Activated T-helper 17 cell treated with anti-CD3 and anti-CD28 coated beads, Interleukin-2, amount 50 U/mL, for 72 hours (primary cell): ENCODE measurements at places on chromosomes 7 and 10.

DNA sequence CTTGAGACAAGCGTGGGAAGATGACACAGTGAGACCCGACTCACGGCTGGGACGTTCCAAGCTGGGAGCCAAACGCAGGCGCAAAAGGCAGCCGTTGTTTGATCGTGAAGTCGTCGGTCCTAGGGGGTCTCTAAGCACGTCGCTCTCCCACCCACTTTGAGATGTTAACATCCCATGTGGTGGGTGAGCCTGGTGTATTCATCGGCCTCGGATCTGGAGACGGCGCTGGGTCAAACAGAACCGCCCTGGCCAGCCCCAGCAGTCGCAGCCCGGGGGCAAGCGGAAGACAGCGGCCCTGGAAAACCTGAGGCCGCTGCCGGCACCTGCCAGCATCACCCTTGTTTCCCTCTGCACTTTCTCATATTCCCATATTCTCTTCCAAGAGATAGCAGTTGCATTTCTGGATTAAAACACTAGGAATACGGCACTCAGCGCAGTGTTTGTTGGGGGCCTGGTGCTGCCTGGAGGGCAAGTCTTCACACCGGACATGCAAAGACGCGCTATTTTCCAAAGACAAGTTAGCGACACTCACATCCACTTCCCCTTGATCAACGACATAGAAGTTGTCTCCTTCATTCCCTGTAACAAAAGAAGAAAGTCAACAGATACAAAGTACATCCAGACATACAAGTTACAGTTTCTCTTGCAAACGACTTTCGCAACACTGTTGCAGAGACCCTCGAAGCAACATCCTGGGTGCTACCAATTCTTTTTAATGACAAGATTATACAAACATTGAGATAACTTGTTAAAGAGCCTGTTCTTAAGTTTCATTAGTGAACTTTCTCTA is 86.2 kb upstream of the PDGFA start:
- no peak for ATAC-seq
- no peaks in the 10 kb centered on the region for H3K27me3 ChIP-seq
- peak overlapping the region; percentile 100 for H3K27ac ChIP-seq
- peaks cover 62% of the 10 kb centered on the region for H3K36me3 ChIP-seq
- peaks cover 16% of the 10 kb centered on the region for H3K4me1 ChIP-seq

- no peaks in the 10 kb centered on the region for H3K27me3 ChIP-seq
These were observed 67.9 kb upstream of the PRKCQ start for GRCh38 chr10:6647811-6648526.

GRCh38 chr7:93228302-93228701 is 2.0 kb upstream of the HEPACAM2 start:
- H3K36me3 ChIP-seq = no peaks in the 10 kb centered on the region
- H3K27me3 ChIP-seq = no peaks in the 10 kb centered on the region
- no peak overlapping the region for H3K27ac ChIP-seq
- H3K4me3 ChIP-seq = no peak overlapping the region

GRCh38 chr7:140061607-140061930 is 1.2 kb downstream of the PARP12 start:
- peaks cover 32% of the 10 kb centered on the region for H3K4me1 ChIP-seq
- H3K27ac ChIP-seq = peak overlapping the region; percentile 44
- ATAC-seq = no peak
- no peaks in the 10 kb centered on the region for H3K27me3 ChIP-seq

DNA sequence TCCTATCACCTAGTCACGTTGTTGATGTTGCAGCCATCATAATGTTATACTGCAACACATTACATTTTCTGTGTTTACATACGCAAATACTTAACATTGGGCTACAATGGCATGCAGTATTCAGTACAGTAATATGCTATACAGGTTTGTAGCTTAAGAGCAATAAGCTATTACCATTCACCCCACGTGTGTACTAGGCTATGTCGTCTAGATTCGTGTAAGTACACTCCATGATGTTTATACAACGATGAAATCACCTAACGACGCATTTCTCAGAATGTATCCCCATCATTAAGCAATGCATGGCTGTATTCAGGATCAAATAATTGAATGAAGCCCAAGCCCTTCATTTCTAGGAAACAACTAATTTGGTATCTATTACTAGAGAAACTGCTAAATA is 43.4 kb upstream of the C1GALT1 start:
- no peaks in the 10 kb centered on the region for H3K36me3 ChIP-seq
- ATAC-seq = no peak
- no peaks in the 10 kb centered on the region for H3K27me3 ChIP-seq
- no peak overlapping the region for H3K27ac ChIP-seq
- H3K4me1 ChIP-seq = no peaks in the 10 kb centered on the region

- no peaks in the 10 kb centered on the region for H3K36me3 ChIP-seq
- no peak overlapping the region for H3K4me3 ChIP-seq
- no peak for ATAC-seq
- H3K4me1 ChIP-seq = no peaks in the 10 kb centered on the region
- no peak overlapping the region for H3K27ac ChIP-seq
These were observed 650.5 kb upstream of the SORCS1 start for GRCh38 chr10:107814865-107815487.

DNA sequence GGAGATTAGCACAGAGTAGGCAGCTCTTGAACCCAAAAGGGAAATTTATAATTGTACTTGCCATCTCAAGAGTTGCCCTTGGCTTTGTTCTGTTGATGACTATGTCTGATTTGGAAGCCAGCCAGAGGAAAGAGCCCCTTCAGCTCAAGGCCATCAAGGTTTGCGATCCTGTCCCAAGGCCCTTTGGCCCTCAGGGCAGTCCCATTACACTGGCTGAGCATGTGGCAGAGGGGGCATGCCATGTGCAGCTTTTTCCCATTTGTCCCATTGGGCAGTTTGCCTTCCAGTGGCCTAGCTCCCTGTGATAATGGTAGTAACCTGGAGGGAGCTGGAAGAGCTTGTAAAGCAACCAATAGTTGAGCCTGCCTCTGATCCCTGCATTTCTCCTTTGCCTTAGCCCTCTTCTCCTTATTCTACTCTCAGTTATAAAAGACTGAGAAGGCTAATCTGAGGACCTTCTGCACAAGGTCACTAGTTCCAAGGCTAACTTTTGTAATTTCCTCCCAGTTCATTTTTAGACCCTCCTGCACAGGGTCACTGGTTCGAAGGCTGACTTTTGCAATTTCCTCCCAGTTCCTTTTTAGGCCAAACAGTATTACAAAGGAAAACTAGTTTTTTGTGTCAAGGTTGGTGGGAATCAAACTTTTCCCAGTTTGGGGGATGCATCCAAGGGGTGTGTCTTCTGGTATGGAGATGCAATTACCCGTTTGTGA is 31.0 kb upstream of the ARHGAP12 start:
- H3K36me3 ChIP-seq = no peaks in the 10 kb centered on the region
- H3K4me1 ChIP-seq = no peaks in the 10 kb centered on the region
- no peaks in the 10 kb centered on the region for H3K27me3 ChIP-seq
- H3K4me3 ChIP-seq = no peak overlapping the region

GRCh38 chr7:1713502-1714484 is 43.7 kb downstream of the ELFN1 start:
- H3K27me3 ChIP-seq = peaks cover 3% of the 10 kb centered on the region
- no peaks in the 10 kb centered on the region for H3K36me3 ChIP-seq
- no peak overlapping the region for H3K4me3 ChIP-seq
- ATAC-seq = no peak
- H3K27ac ChIP-seq = no peak overlapping the region

DNA sequence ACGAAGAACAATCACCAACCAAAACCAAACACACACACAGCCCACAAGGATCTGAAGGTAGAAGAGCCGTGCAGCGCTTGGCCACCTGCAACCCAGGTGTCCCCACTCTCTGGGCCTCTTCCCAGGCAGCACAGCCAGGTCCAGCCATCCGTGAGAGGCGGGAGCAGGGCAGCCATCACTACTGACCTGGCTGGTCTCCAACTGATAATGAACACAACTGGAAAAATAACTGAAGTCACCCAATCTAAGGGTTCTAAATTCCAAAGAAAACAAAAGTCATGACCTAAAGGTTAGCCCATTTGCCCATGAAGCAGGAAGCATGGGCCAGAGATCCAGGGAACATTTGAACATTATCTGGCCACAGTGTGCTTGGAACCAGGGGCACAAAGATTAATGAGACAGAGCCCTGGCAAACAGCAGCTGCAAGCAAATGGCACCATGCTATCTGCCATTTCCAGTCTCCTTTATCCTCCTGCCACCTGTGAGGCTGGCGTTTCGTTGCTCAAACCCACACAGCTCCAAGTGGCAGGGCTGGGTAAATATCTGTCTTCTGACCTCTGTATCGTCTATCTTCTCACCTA is 207.9 kb downstream of the TNS3 start:
- no peak overlapping the region for H3K27ac ChIP-seq
- H3K4me3 ChIP-seq = no peak overlapping the region
- no peak for ATAC-seq
- H3K4me1 ChIP-seq = no peaks in the 10 kb centered on the region
- no peaks in the 10 kb centered on the region for H3K27me3 ChIP-seq
- H3K36me3 ChIP-seq = no peaks in the 10 kb centered on the region

- no peaks in the 10 kb centered on the region for H3K4me1 ChIP-seq
- ATAC-seq = no peak
- no peaks in the 10 kb centered on the region for H3K36me3 ChIP-seq
- no peaks in the 10 kb centered on the region for H3K27me3 ChIP-seq
- no peak overlapping the region for H3K27ac ChIP-seq
These were observed 80.0 kb upstream of the DNAAF5 start for GRCh38 chr7:646487-646886.

DNA sequence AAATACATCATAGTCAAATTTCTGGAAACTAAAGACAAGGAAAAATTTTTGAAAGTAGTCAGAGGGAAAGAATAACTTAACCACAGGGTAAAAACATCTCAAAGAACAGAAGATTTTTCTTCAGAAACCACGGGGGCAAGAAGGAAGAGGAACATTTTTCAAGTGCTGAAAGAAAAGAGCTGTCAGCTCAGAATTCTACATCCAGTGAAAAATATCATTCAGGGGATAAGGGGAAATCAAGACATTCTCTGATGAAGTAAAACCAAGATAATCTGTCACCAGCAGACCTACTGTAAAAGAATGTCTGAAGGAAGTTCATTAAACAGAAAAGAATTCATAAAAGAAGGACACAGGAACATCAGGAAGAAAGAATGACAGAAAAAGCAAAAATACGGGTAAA is 111.2 kb upstream of the TMEM72 start:
- no peaks in the 10 kb centered on the region for H3K36me3 ChIP-seq
- peaks cover 44% of the 10 kb centered on the region for H3K27me3 ChIP-seq
- H3K4me1 ChIP-seq = no peaks in the 10 kb centered on the region
- no peak for ATAC-seq

- no peaks in the 10 kb centered on the region for H3K4me1 ChIP-seq
- no peak overlapping the region for H3K27ac ChIP-seq
- H3K4me3 ChIP-seq = no peak overlapping the region
- ATAC-seq = no peak
These were observed 495.2 kb upstream of the ADARB2 start for GRCh38 chr10:2232479-2232878.

DNA sequence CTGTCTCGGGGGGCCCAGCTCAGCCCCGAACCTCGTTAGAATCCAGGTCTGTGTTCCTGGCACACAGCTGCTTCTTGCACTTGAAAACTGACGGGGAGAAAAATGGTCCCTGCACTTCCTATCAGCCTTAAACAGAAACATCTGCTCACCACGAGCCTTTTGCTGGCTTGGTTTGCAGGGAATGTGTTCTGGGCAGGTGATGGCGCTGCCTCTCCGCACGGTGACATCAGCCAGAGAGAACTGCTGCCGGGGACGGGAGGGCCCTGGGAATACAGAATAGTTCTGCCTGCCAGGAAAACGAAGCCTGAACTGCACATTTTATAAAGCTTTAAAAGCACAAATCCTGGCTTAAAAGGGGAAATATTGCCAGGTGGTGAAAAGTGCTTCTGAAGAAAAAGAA is 622.5 kb downstream of the TYW1 start:
- no peak for ATAC-seq
- H3K4me3 ChIP-seq = no peak overlapping the region
- no peak overlapping the region for H3K27ac ChIP-seq
- no peaks in the 10 kb centered on the region for H3K4me1 ChIP-seq

- H3K36me3 ChIP-seq = peaks cover 81% of the 10 kb centered on the region
- H3K4me3 ChIP-seq = no peak overlapping the region
- no peak for ATAC-seq
- H3K27me3 ChIP-seq = no peaks in the 10 kb centered on the region
These were observed 145.7 kb downstream of the RNF216 start for GRCh38 chr7:5635461-5636445.

GRCh38 chr7:149457766-149458165 is 3.1 kb downstream of the ZNF777 start:
- peak overlapping the region; percentile 61 for H3K27ac ChIP-seq
- peaks cover 39% of the 10 kb centered on the region for H3K36me3 ChIP-seq
- peak overlapping the region; percentile 73 for H3K4me3 ChIP-seq
- H3K4me1 ChIP-seq = peaks cover 12% of the 10 kb centered on the region
- H3K27me3 ChIP-seq = no peaks in the 10 kb centered on the region

DNA sequence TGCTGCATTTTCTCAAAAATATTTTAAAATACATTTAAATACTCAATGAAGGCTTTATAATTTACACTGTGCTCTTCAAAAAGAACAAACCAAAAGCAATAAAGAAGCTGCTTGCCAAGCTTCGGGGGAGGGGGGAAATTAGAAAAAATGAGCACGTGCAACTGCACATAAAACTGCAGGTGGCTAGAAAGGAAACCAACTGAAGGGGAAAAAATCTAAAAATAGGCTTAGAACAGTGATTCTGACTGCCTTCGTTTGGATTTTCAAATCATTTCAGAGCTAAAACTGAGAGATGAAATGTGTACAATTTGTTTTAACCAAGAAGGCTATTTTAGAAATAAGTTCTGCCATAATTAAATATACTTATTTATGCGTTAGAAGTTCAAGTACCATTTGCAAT is 61.4 kb downstream of the ABI1 start:
- H3K27me3 ChIP-seq = no peaks in the 10 kb centered on the region
- peaks cover 15% of the 10 kb centered on the region for H3K4me1 ChIP-seq
- no peak overlapping the region for H3K27ac ChIP-seq
- H3K4me3 ChIP-seq = no peak overlapping the region

DNA sequence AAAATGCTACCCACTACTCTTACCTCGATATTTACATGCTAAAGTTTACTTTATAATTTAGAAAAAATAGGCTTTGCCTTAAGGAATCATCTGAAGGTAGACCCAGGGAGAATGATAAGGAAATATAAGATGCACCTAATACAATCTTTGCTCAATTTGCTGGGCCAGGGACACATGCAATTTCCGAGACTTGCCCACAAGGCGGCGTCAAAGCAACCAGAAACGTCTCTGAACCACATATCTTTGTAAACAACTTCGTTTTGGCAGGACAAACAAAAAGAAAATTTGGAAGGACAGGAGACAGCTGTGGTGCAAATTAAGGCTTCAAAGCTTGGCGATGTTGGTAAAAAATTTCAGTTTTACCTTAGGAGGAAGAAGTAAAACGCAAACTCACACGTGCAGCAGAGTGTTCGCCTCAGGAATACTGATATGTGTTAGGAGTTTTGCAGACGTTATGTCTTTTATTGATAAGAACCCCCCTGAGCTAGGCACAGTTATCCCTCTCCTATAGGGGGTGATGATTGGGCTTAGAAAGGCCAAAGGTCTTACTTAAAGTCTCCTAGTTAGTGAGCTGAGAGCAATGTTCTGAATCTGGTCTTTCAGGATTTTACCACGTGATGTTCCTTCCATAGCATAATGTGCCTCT is 134.3 kb downstream of the PRKCQ start:
- peaks cover 81% of the 10 kb centered on the region for H3K36me3 ChIP-seq
- peak overlapping the region; percentile 14 for H3K27ac ChIP-seq
- ATAC-seq = peak; percentile 59
- H3K27me3 ChIP-seq = no peaks in the 10 kb centered on the region

- H3K36me3 ChIP-seq = no peaks in the 10 kb centered on the region
- H3K4me1 ChIP-seq = no peaks in the 10 kb centered on the region
- ATAC-seq = no peak
- no peak overlapping the region for H3K27ac ChIP-seq
- no peak overlapping the region for H3K4me3 ChIP-seq
These were observed 70.1 kb upstream of the ARHGAP21 start for GRCh38 chr10:24793648-24794379.
